Posterior cingulate gyrus (tissue), 11 donors: ENCODE measurements at places on chromosomes 13 and 19.

DNA sequence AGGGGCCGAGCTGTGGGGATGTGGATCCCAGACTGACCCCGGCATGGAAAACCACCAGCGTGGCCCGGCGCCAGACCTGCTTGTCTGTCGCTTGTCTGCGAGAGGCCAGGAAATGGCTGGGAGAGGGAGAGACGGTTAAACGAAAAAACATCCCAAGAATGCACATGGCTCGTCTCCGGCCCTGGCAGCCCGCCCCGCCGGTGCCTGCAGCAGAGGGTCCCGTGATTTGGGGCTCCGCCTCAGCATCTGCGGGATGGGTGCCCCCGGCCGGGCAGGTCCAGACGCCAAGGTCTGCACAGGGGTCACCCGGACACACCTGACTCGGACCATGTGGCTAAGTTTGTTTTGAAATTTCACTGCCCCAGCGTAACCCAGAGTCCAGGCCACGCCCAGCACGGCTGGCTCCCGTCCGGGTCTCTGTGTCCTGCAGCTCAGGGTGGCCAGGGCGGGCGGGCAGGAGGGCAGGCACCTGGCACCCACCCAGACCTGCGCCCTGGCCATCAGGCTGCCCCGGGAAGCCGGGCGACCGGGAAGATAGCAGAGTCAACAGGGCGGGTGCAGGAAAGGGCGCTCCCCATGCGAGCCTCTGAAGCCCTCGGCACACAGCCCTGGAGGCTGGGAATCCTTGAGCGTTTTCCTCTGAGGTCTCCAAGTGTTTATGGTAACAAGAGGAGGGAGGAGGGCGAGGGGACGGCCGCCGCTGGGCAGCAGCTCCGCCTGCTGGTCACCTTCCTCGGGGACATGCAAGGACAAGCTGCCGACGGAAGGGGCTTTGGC lies 103.2 kb downstream of the GADD45B start:
- DNase-seq = peak; percentile 82

- no peak for DNase-seq
Measured at GRCh38 chr19:46715975-46716671, 791 bp downstream of the PRKD2 start.

- no peak for DNase-seq
Measured at GRCh38 chr13:33757713-33758112, 60.2 kb upstream of the RFC3 start.

- DNase-seq = no peak
Measured at GRCh38 chr13:46747031-46747820, 49.7 kb downstream of the ESD start.

GRCh38 chr19:49506575-49507105 lies 5.8 kb upstream of the FCGRT start:
- no peak for DNase-seq

DNA sequence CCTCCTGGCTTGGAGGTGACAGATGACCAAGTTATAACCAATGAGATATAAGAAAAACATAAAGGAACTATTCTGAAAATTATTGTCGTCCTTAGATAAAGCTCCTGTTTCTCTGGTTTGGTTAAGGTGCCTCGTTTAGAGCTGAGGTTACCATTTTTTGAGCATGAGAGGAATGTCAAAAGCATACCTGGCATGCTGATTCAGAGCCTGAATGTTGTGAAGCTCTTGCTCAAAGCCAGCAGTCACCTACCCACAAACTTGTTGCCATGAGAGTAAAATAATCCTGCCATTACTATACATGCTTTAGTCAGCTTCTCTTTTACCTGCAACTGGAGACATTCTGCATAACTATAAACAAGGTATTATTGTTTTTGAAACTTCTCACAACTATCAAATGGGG lies 1116.2 kb downstream of the DIAPH3 start:
- no peak for DNase-seq

DNA sequence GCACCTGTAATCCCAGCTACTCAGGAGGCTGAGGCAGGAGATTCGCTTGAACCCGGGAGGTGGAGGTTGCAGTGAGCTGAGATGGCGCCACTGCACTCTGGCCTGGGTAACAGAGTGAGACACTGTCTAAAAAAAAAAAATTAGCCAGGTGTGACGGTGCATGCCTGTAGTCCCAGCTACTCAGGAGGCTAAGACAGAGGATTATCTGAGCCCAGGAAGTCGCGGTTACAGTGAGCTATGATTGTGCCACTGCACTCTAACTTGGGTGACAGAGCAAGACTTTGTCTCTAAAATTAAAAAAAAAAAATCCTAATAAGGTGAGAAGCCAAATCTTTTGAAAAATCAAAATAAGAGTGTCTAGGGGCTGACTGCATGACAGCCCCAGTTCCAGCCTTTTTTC lies 9.7 kb upstream of the CEBPA start:
- no peak for DNase-seq

GRCh38 chr13:71359641-71360040 lies 507.4 kb downstream of the DACH1 start:
- DNase-seq = no peak

- no peak for DNase-seq
Measured at GRCh38 chr13:74784959-74785358, 650.8 kb upstream of the KLF12 start.

DNA sequence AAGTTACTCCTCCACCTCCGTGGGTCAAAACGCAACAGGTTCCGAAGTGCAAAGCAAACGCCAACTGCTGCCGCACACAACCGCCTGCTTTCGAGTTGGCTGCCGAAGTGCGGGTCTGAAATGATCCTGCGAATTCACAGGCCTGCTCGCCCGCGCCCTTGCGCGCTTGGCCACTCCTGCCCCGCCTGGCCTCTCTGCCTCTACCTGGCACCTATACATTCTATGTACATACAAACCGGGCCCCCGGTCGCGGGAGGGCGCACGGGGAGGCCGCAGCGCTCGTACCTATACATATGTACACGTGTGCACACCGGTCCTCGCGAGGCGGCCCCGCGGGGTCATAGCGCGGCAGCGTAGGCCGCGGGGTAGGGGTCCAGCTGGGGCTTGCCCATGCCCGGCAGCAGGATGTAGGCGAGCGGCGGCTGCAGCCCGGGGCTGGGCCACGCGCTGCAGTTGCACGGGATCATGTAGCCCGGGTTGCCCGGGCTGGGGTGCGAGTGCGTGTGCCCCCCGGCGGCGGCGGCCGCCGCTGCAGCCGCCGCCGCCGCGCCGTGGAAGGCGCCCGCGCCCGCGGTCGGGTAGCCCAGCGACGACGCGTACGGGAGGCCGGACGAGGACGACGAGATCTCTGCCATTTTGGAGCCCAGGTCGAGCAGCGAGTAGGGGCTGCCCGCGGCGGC lies 1.3 kb downstream of the SOX21 start:
- DNase-seq = no peak

DNA sequence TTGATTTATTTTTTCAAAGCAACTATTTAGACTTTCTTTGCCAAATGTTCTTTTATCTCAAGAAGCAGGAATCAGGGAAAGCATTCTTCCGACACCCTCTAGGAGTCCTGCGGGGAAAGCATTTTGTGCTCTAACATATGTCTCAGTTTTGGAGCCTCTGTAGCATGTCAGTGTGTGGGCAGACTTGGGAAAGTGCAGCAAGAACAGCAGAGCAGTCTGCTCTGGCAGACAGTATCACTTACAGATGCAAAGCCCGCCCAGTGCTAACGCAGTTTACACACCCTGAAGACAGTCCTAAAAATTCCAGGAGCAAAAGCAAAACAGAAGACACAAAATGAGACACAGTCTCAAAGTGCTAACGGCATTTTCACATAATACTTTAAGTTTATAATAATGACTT lies 393.5 kb downstream of the KLF12 start:
- peak; percentile 50 for DNase-seq
